Stimulated activated naive CD8-positive, alpha-beta T cell treated with anti-CD3 and anti-CD28 coated beads, Interleukin-15, Interleukin-2, amounts not matched to agents 100 U/mL and 50 U/mL, for 24 hours (primary cell): ENCODE measurements at places on chromosomes 4 and X.

GRCh38 chr4:118836301-118837120 is 585 bp upstream of the SEC24D start:
- peak; percentile 58 for DNase-seq

DNA sequence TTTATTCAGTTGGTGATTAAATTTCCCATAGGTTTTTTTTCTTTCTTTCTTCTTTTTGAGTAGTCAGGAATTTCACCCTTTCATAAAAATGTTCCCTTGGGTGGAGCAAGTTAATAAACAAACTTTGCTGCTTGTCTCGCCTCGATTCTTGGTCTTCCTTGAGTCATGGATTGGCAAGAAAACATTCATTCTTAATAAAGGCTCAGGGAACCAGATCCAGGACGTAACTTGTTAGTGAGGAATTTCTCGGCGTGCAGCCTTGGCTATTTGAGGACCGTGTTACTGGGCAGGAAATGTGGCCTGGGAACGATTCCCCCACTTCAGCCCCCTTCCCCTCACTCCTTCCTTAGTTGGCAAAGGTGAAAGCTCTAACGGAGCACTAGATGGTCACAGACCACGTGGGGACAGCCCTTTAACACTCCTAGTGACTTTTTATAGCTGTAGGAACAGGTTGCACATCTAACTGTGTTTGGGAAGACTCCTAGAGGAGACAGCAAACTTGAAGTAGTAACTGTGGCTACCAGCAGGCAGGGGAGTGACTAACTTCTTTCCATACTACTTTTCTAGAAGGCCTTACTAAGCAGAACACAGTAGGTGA is 106.8 kb downstream of the UCHL1 start:
- no peak for DNase-seq

GRCh38 chrX:57286507-57287251 is at the start of gene FAAH2:
FAAH2 (plus strand) TSS chrX:57286706; CDS start chrX:57286826, 120 bp downstream.
- peak; percentile 19 for DNase-seq

DNA sequence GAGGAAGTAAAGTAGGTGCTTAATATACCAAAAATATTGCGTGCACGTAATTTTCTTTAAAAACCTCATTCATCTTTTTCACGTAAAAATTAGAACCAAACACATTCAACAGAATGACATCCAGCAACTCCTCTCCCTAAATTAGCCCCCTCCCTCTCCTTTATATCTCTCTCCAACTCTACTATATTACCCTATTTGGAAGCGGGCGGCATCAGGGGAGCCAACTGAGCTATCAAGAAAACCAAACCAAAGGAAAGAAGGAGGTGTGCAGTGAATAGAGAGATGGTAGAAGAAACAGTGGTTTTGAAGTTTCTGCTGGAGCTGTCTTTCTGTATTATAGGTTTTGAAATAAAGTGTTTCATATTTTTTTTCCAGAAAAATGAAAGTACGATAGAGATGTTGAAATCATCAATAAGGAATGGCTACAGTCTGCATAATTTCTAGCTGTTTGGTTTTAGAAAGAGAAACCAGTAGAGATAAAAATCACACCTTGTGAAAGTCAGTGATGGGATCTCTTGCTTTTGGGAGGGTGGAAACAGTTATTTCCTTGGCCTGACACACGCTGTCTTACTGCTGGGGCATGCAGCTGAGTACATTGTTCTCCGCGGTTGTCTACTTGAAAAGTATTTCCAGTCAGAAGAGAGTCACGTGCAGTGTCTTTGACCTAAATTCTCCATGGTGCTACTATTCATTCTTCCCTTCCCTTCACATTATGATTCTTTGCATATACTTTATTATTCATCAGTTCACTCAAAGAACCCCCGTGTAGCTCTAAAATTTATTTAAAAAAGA is 94.1 kb upstream of the WDR17 start:
- no peak for DNase-seq
